ENCODE measurements at places on chromosomes 11 and 22.

GRCh38 chr11:14253421-14253820, 105.6 kb downstream of the RRAS2 start:
- peak; percentile 56 for DNase-seq

DNA sequence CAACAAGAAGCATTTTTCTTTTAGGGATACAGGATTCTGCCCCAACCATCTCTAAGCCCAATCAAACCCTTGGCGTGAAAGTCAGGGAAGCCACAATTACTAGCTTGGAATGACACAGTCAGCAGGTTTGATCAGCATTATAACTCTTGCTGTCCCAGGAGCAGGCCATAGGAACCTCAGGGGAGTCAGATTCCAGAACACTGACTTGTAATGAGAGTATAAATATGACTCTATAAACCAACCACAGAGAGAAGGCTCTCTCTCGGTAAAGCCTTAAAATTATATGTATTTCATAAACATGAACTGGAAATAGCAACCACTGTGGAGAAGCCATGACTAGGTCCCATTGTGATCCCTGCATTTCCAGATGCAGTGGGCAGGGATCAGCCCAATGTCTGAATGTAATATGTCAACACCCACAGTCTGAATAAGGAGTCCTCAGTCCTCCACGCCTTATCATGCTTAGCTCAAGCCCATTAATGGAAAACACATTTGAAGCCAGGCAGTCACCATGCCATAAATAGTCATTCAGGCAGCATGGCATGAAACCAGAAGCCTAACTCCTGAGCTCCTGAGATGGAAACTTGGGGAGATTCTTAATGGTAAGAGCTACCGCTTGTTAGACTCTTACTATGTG, 99.1 kb upstream of the MTNR1B start:
- DNase-seq = no peak

DNA sequence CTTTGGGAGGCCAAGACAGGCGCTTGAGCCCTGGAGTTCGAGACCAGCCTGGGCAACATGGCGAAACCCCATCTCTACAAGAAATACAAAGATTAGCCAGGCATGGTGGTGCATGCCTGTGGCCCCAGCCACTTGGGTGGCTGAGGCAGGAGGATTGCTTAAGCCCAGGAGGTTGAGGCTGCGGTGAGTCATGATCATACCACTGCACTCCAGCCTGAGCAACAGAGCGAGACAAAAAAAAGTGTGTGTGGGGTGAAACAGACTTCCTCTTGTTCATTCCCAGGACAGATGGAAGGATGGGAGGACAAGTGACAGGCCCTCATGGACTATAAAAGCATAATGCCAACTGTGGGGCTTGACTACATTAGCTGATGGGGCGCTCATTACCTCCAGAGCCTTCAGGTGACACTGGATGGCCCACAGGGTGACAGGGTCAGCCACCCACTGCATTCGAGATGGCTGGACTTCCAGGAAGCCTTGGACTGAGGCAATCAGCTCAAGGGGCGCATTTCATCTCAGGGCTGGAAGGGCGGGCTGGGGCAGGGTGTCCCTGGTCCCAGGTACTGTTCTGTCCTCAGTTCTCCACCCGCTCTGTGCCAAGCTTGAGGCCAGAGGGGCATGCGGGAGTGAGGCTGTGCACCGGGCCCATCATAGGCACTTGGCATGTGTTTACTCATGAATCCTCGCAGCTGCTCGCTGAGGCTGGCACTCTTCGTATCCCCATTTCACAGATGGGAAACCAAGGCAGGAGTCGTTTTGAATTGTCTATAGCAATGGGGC, 12.5 kb downstream of the NPTXR start:
- peak; percentile 76 for DNase-seq

- DNase-seq = peak; percentile 30
Measured at GRCh38 chr11:48028914-48029680, 48.7 kb downstream of the PTPRJ start.

DNA sequence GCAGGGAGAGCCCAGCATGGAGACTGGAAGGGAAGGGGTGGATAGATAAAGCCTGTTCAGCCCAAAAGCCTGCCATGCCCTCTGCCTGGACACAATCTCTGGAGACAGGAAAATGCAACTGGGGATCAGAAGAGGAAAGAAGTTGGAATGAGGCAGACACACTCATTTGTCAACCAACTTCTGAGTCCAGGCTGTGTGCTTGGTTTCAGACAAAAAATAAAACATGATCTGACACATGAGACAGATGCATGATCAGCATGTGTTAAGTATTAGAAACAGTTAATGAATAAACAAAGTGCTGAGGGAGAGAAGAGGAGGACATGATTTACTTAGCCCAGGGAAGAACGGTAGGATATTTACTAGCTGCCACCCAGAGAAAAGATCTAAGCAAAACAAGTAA, 839 bp downstream of the LRRN4CL start:
- DNase-seq = no peak

- DNase-seq = no peak
Measured at GRCh38 chr11:61739413-61739812, 13.0 kb upstream of the MYRF start.

GRCh38 chr22:42951093-42951710, 63.7 kb downstream of the PACSIN2 start:
- DNase-seq = no peak

GRCh38 chr11:86418917-86419316, 44.2 kb downstream of the CCDC81 start:
- DNase-seq = no peak

DNA sequence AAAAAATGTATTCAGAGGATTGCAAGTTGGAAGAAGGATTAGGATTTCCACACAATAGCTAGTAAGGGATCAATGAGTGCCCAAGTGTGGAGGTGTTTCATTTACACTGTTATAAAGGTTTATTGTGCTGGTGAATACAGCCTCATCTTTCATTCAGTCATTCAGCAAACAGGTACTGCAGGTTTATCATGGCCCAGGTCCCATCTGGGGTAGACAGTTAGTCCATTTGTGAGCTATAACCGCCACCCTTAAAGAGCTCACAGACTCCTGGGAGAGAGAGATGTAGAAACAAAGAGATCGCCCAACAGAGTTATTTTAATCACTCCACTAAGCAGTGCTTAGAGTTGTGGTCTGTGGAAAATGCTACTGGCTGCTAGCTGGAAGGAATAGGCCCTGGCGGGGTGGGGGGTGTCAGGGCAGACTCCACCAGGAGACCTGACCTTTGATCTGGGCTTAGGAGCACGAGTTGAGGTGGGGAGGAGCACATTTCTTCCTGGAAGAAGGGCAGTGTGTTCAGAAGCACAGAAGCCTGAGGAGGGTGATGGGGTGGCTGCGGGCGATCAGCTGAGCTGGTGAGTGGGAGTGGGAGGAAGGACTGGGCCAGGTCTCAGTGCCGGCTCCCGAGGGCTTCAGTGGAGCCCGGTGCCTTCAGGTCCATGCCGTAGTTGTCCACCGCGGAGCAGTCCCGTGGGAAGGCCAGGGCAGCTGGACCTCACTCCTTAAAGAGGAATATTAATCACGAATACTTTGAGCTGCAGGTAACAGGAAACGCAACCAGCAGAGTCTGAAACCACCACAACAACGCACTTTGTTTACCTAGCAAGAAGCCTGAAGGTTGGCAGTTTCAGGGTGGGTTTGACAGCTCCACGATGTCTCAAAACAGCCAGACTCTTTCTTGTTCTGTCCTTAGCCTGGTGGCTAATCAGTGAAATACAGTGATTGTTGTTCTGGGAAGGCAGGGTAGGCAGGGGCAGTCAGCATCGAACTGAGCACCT, 11.2 kb downstream of the TOM1 start:
- no peak for DNase-seq

- DNase-seq = no peak
Measured at GRCh38 chr11:1008001-1008802, 28.3 kb downstream of the MUC6 start.

- DNase-seq = no peak
Measured at GRCh38 chr11:69520186-69520916, 38.9 kb downstream of the LINC01488 start.

- DNase-seq = no peak
Measured at GRCh38 chr11:112212710-112213109, 13.5 kb upstream of the PTS start.

DNA sequence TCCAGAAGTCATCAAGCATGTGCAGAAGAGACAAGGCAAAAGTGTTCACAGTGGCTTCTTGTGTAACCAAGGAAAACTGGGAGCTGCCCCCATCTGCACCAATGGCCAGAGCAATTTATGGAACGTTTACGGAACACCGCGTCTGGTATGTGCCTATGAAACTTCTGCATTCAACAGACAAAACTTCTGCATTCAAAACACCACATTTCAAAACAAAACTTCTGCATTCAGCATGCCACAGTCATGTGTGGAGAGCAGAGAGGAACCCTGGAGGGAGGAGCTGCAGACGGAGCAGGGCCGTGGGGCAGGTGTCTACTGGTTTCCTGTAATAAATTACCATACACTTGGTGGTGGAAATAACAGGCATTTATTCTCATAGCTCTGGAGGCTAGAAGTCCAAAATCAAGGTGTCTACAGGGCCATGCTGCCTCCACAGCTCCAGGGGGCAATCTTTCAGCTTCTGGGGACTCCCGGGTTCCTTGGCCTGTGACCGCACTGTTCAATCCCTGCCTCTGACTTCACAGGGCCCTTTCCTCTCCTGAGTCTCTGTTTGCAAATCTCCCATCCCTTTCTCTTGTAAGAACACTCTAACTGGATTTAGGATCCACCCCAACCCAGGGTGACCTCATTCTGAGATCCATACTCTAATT, 32.2 kb downstream of the RPL3 start:
- DNase-seq = peak; percentile 49

DNA sequence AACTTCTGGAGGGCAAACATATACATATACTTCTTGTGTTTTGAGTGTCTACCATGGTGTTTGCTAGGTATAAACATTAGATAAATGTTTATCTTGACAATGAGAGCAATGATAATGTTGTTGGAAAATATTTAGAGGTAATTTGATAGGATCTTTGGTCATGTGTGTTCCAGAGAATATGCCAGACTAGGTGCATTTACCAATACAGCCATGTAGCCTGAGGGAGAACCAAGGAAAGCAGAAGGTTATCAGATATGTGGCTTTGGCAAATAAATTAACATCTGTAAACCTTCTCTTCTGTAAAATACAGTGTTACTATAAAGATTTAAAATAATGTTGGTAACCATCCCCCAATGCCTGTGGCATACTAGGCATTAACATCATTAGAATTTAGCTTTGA, 226.8 kb downstream of the C11orf87 start:
- no peak for DNase-seq

- DNase-seq = peak; percentile 82
Measured at GRCh38 chr11:128336203-128336602, 251.2 kb downstream of the ETS1 start.

DNA sequence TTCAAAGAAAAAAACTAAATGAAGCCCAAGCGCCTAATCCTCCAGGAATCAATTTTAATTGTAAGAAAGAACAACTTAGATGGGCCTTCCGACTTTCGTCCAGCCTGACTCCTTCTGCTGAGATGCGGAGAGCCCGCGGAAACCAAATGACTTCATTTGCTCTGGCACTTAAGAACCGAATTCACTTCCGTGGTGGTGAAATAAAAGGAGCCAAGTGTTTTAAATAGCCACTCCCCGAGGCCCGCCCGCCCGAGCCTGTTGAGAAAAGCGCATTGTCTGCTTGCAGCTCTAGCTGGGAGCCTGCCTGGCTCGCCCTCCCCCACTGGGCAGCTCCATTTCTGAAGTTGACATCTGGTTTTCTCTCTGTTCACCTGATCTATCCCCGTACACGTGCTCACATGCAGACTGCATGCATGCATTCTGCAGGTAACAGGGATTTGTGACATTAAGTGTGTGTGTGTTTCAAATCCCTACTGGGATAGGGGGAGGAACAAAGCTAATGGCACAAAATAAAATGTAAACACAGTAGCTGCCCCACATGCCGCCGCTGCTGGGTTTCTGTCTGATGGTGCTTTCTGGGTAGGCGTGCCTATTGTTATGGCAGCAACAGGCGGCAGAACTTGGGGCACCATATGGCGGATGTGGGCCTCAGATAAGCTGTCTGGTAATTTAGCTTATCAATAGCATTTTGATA, 6.2 kb downstream of the TEAD1 start:
- DNase-seq = peak; percentile 97

GRCh38 chr11:21921151-21921550, 271.7 kb upstream of the ANO5 start:
- no peak for DNase-seq

- peak; percentile 40 for DNase-seq
Measured at GRCh38 chr22:19571207-19571795, 47.1 kb upstream of the CLDN5 start.

DNA sequence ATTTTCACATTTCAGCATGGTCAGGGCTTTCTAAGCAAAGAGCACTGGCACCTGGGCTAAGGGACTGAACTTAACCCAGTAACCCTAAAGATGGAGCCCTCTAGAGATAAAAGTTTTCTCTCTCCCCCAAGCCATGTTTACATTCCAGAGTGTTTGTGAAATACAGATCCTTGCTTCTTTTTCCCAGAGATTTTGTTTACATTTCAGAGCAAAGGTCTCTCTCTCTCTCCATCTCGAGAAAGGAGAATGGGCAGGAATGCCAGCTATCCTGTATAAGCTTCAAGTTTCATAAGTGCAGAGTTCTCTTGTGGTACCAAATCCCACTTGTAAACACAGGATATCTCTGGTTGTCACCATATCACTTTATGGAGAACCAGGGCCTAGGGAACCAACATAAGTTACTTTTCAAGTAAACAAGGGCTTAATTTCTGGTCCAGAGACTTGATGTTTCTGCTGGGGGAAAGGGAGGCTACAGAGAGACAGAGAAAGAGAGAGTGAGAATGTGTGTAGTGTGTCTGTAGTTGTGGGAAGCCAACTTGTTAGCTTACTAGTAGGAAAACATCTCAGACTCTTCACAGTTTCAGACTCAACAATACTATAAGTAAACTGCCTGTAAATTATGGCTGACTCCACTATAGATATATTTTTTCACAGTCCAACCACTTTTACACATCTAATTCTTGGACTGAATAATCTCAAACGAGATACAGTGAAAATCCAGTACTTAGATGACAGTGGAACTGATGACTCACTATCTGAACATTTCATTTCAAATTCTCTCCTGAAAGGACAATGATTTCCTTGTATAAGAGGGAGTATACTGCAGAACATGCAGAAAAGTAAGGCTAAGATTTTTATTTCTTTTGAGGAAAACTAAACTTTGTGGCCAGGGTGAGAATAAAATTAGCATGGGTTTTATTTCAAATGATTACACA, 76.2 kb downstream of the ARHGAP32 start:
- DNase-seq = peak; percentile 79

DNA sequence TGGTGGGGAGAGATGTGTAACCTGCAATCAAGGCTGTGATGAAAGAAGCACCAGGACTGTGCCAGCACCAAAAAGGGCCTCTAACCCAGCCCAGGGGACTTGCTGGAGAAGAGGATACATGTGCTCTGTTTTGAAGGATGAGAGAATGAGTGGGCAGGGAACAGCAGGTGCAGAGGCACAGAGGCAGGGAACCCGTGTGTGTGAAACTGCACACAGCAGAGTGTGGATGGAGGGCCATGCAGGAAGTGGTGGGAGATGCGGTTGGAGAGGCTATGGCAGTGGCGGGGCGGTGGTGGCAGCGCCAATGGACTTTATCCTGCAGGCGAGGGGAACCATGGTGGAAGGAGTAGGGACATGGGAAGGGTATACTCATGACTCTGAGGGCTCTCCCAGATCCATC, 25.2 kb upstream of the LRRC32 start:
- DNase-seq = no peak

- no peak for DNase-seq
Measured at GRCh38 chr22:19772673-19773469, 12.3 kb downstream of the TBX1 start.

Data from fibroblast of lung (primary cell).